ENCODE measurements at places on chromosomes 5 and 9.
A peak's percentile ranks its signal among the peaks of the same experiment; 100 is the strongest.

DNA sequence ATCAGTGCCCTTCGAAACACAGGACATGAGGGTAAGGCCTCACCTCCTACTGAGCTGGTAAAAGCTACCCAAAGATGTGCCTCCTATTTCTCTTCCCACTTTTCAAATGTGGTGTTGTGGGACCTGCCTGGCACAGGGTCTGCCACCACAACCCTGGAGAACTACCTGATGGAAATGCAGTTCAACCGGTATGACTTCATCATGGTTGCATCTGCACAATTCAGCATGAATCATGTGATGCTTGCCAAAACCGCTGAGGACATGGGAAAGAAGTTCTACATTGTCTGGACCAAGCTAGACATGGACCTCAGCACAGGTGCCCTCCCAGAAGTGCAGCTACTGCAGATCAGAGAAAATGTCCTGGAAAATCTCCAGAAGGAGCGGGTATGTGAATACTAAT, 1.9 kb downstream of the IRGM start:
- DNase-seq, result no peak

DNA sequence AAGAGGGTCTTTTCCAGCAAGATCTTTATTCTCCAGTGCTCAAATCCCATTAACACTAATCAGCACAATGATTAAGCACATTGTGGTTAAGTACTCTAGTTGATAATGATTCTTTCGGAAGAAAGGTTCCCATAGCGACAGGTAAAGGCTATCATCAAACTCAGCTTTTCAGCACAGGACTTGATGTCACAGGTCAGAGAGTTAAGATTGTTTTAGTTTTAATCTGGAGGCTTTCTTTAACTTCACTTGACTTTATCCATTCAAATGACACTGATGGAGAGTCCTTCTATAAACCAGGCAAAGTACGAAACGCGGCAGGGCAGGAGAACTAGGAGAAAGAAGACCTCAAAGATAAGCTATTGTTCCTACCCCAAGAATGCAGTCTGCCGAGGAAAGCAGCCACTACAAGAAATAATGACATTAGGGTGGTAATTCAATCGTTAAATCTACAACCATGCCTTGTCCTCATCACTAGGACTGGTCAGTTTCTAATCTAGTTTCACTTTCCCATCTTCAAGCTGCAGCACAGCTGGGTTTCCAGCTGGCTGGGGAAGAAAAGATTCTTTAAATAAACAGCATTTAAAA, 4.6 kb downstream of the NRG2 start:
- DNase-seq, result peak; percentile 31

DNA sequence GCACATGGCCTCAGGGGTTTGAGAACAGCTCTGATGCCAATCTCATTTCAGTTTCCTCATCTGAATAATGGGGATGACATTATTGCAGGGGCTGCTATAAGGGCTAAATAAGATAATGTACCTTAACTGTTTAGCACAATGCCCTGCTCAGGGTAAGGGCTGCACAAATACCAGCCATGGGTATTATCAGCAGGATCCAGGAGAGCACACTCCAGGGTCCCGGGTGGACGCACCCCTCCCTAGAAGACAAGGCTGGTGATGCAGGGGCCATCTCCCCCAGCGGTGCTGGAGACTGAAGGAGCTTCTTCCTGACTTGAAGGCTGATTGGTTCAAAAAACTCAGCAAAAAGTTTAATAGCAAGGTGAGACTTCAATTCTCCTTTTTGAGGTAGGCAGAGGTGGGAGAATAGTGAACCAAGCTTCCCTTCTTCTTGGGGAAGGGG, 2.7 kb upstream of the CXXC5 start:
- DNase-seq, result no peak

DNA sequence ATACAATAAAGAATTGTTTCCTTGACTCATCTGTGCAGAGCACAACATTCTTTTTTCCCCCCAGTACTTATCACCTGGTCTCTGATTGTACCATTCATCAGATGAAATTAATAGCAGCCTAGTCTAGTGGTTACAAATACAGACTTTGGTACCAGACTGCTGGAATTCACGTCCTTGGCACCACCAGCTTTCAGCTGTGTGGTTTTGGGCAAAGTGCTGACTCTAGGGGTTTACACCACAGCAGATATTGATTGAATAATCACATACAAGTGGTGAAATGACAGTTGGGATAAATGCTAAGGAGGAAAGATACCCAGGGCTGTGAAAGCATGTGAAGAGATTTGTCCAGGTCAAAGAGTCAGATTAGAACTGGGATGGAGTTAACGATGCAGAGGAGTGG, 79.3 kb upstream of the ATP10B start:
- DNase-seq, result no peak

DNA sequence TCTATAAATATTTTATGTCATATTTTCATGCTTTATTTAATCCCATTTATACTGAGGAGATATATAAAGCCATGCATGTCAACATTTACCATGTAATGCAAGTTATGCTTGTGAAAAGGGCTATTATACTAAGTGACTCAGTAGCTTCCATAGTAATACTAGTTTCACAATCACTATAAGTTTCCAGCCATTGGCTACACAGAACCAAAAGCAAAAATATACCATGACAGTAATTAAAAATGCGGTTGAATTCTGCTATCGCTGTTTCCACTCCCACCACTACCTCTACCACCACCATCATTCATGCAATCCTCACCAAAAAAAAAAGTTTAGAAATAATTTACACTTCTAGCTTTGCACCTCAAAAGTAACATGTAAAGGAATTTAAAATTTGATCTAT, 60.2 kb downstream of the MLLT3 start:
- DNase-seq, result no peak

- no peak for DNase-seq
Measured at GRCh38 chr5:137264573-137264972, 234.6 kb downstream of the SPOCK1 start.

DNA sequence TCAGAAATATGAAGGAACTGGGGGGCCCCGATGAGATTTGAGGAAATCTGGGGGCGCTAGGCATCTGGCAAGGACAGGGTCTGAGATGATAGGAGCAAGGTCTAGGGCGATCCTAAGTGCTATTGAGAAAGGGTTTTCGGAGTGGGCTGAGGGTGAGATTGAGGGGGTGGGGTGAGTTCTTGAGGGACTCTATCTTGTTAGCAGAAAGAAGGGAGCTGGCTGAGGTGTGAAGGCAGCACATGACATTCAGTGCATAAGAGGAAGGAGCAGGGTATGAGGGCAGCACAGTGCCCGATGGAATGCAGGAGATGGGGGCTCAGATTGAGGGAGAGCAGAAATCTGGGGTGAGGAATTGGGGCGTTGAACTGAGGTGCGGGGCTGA, 640 bp downstream of the TRIM32 start:
- DNase-seq, result no peak

DNA sequence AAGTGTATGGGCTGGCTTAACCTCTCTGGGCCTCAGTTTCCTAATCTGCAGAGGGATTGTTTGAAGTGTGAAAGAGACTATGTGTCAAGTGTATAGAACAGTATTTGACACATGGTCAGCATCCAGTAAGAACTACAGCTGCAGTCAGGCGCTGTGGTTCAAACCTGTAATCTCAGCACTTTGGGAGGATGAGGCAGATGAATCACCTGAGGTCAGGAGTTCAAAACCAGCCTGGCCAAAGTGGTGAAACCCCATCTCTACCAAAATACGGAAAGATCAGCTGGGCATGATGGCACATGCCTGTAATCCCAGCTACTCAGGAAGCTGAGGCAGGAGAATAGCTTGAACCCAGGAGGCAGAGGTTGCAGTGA, 31.9 kb upstream of the STING1 start:
- DNase-seq, result no peak

- DNase-seq, result no peak
Measured at GRCh38 chr5:56876327-56876726, 33.1 kb upstream of the SETD9 start.

DNA sequence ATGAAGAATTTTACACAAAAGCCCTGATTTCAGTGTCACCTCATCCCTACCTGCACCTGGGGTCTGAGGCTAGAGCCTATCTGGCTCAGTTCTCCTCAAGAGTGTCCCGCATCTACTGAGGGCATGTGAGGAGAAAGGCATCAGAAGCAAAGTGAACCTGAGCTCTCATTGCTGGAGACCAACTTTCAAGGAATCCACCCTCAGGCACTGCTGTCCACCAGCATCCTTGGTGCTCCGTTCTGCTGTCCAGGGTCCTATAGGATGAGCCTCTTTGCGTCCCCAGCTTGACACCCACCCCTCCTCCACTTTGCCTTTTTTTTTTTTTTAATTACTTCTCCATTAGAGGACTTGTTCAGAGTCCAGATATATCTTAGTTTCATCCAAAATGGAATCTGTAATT, 49.5 kb downstream of the CAMSAP1 start:
- DNase-seq, result no peak

DNA sequence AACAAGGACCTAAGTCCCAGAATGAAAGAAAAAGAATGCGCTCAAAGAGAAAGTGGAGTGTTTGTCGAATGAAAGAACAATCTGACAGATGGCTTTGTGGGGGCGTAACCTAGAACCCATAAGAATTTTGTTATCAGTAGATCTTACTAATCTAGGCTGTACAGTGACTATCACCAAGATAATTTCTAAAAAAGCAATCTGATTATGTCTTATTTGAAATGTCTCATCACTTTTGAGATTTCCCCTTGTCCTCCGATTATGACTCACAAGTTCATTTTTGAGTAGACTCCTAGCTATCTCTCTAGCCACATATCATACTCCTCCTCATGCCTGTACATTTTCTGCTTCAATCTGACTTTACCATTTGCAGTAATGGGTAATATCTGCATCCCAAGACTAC, 135.6 kb upstream of the SMARCA2 start:
- DNase-seq, result no peak

DNA sequence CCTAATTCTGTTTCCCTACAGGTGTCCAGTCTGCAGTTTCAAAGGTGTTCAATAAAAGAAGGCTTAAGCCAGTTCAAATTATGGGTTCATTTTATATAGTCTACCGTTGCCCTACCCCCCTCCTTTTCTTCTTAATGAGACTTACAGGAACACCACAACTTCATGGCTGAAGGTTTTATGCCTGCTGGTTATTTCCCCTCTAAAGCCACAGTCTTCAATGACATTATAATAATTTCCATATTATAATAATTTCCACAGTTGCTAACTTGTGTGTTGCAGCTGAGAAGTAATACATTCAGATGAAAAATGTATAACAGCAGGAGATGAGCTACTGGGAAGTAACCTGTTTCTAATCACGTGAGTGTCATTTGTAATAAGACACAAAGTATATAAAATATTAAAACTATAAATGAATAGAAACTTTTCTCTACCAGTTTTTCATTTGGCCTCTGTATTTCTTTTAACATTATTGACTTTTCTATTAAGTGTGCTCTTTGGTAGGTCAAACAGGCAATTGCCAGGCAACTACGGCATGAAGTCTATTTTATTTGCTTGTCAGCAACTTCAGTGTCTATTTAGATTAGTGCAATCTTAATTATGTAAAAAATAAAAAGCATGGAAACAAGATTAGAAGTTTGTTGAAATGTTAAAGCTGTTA, 120.5 kb upstream of the HMHB1 start:
- DNase-seq, result no peak

DNA sequence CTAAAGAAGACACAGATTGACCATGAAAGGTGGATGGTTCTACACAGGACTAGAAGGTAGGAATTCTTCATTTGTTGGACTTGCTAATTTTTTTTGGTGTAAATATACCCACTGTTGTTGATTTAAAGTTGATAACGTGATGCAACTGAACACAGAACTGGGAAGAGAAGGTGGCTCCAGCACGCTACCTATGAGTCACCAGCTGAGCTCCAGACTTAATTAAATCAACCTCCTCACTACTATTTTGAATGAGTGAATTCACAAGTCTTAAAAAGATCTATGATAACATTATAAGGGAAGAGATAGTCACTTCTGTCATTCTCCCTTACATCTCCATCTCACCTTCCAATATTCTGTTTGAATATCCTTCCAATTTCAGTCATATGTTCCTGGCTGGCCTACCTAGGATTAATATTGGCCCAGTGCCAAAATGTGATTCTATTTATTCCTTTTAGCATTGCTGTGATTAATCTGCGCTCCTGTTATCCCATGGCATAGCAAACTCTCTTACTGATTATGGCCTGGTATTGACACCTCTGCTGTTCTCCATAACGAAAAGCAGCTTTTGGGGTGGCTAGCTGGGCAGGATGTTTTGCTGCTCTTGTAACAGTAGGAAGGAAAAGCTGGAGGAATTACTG, 135.9 kb upstream of the CCDC152 start:
- DNase-seq, result no peak

GRCh38 chr9:129610473-129611306, 10.2 kb downstream of the C9orf50 start:
- DNase-seq, result peak; percentile 84

DNA sequence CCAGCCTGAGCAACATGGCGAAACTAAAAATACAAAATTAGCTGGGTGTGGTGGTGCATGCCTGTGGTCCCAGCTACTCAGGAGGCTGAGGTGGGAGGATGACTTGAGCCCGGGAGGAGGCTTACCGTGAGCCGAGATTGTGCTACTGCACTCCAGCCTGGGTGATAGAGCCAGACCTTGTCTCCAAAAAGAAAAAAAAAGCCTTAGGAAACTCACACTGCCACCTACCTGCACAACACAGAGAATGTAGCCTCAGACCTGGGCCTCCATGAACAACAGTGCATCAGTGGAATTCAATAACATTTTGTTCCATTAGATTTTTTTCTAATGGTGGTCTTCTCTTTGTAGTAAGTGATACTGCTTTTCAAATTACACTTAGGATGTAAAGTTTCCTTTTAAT, 63.8 kb upstream of the RARS1 start:
- no peak for DNase-seq

DNA sequence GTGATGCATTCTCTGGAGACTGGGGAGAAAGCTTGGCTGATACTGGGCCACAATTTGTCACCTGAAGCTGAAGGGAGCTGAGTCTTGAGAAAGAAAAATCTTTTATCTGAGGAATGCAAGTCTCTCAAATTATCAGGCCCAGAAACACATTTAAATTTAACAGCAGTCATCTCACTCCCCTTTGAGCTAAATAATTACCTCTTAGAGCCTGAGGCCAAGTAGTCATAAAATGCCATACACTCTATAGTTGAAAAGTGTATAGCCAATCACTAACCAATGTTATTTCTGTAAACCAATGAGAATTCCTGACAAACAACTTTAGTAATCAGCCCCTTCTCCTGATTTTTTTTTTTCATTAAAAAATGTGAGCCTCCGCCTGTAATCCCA, 32.7 kb upstream of the DAPK1 start:
- no peak for DNase-seq

DNA sequence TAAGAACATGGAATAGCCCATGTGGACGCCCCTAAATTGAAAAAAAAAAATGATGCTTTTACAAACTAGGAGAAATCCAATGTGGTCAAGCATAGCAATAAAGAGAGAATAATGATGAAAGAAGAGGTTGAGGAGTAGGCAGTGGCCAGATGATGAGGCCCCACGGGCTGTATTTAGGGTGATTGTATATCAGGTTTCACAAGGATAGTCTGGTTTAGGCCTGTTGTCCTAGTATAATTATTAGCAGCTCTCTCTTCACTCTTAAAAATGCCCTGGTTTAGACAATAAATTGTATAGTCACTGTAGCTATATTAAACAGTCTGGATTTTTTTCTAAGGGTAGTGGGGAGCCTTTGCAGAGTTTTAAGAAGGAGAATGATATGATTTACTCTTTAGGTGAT, 102.4 kb upstream of the PRRC1 start:
- DNase-seq, result no peak

Measured in BE2C (cell line).